NCI-H1092 treated with DMSO at 0.1 percent for 48 hours (cell line): ENCODE measurements at places on chromosomes 6 and 20.
A peak's percentile ranks its signal among the peaks of the same experiment; 100 is the strongest.

- no peak for DNase-seq
Observed at GRCh38 chr20:39631557-39631956, 669.4 kb downstream of the DHX35 start.

- no peak for DNase-seq
Observed at GRCh38 chr6:56930846-56931245, 24.1 kb upstream of the BEND6 start.

DNA sequence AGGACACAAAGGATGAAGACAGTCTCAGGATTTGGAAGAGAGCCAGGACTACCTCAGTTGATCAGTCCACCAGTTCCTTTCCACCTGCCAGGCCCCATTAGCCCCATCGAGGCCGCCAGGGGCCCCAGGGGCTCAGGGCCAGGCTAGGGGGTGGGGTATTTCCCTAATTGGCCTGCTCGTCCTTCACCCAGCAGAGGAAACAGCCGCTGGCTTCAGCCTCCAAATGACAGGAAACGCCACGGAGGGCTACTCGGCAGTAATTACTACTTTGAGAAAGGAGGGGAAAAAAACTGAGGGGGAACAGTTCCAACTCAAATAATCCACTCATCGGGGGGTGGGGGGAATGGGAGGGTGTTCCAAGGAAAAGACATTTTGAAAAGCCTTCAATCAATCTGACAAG, 42.7 kb downstream of the MAFB start:
- peak; percentile 89 for DNase-seq

DNA sequence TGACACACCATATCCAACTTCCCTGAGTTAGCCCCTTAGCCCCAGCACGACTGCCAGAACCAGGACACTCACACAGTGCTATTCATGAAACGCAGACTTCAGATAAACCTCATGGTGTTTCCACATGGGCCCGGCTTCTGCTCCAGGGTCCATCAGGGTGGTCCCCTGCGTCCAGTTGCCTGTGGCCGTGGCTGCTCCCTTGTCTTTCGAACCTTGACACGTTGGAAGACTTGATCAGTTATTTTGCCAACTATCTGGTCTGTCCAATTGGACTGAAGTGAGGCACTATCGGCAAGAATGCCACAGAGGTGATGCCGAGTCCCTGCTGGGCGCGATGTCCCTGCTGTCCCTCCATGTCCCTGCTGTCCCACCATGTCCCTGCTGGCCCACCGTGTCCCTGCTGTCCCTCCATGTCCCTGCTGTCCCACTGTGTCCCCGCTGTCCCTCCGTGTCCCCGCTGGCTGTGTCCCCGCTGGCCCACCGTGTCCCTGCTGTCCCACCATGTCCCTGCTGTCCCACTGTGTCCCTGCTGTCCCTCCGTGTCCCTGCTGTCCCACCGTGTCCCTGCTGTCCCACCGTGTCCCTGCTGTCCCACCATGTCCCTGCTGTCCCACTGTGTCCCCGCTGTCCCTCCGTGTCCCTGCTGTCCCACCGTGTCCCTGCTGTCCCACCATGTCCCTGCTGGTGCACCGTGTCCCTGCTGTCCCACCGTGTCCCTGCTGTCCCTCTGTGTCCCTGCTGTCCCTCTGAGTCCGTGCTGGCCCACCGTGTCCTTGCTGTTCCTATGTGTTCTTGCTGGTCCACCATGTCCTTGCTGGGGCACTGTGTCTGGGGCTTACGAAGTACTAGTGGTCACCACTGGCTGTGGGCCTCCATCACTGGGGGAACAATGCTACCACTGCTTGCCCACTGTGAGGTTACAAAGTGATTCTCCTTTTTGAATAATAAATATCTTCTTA, 251.4 kb downstream of the DLL1 start:
- DNase-seq = no peak

GRCh38 chr6:36754582-36755434, 57.2 kb downstream of the RAB44 start:
- DNase-seq = no peak

DNA sequence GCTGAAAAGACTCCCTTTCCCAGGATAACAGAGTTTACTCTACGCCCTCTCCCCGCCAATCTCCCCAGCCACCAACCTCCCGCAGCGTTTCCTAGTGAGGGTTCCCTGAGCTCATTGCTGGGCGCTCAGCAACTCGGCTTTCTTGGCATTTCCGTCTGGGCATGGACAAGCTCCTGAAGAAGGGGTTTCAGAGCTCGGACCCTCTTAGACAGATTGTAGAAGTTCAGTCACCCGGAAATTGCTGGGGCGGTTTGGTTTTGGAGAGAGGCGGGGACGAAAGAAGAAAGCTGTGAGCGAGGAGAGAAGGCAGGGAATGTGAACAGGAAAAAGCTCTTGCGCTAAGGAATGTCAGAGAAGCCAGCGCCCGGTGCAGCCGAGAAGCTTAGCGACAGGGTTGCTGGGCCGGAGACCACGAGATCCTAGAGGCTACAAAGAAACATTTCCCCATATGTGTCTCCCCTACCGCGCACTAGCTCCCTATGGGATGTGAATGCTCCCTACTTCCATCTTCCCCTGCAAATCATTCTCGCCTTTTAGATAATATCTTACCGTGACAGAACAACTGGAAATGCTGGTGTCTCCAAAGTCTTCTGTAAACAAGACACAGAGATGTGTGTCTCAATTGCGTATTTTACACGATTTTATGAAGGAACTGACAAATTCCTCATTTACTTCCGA, 15.8 kb downstream of the POM121L2 start:
- DNase-seq = no peak

- DNase-seq = no peak
Observed at GRCh38 chr6:35086282-35086632, 54.9 kb downstream of the TCP11 start.

- no peak for DNase-seq
Observed at GRCh38 chr20:32064667-32065066, 12.6 kb downstream of the HCK start.

DNA sequence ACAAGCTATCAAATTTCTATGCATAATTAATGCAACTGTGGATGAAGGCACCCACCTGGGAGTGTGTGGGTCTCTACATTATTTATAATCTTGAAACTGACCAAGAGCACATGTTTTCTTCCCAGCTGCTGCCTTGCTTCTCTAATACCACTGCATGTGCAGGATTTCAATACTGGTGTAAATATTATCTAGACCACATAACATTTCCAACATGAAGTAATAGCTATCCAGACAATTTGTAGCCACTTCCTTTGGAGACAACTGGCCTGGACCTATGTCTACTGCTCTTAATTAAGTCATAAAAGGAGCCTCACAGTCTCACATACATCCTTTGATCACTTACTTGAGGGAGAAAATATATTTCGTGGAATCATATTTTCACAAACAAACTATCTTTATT, 180.7 kb downstream of the HIVEP2 start:
- DNase-seq = no peak

- DNase-seq = no peak
Observed at GRCh38 chr6:9564021-9564420, 850.9 kb downstream of the TFAP2A start.

DNA sequence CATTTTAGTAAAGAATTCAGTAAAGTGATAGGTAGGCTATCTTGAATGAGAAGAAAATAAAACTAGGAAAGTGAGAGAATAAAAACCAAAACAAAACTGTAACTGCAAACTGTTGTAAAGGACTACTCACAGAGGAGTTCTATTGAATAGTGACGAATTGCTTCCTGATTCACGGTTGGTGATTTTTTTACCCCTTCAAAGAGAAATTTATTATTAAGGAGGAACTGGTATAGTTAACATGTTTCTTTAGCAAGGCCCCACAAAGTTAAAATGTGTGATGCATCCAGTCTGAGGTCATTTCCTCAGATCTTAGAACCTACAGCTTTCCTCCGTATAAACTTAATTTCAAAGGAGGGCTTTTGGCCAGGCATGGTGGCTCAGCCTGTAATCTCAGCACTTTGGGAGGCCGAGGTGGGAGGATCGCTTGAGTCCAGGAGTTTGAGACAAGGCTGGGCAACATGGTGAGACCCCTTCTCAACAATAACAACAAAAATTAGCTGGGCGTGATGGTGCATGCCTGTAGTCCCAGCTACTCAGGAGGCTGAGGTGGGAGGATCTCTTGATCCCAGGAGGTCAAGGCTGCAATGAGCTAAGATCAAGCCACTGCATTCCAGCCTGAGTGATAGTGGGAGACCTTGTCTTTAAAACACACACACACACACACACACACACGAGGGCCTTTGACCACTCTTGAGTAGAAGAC, 8.3 kb downstream of the PRDM1 start:
- DNase-seq = no peak

- no peak for DNase-seq
Observed at GRCh38 chr6:26299286-26300042, 65.5 kb upstream of the BTN3A2 start.

DNA sequence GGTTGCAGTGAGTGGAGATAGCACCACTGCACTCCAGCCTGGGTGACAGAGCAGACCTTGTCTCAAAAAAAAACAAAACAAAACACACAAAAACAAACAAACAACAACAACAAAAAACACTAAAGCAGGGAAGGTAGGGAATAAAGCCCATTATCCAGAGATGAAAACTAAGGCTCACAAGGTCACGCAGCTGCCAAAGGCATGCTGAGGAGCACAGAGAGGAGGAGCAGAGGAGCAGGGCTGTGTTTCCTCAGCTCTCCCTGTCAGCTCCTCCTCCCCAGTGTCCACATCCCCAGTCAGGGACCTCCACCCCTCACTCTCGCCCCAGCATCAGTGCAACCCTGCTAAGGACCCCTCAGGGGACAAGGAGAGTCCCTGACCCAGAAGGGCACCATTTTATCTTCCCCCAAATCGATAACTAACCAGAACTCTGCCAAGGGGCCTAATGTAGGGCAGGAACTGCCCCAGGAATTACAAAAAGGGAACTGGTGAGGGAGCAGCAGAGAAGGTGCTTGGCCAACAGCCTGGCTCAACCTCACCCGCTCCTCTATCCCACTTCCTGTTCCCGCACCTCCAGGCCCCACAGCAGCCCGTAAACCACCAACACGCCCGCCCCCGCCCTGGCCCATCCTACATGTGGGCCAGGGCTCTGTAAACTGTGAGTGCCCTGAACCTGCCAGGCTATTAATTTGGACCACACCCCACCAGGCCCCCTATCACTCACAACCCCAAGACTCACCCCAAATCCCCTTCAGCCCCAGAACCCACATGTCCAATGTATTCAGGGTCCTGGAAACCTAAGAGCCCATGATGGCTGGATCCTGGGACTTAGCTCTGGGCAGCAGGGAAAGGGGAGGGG, 9.0 kb downstream of the TEAD3 start:
- DNase-seq = no peak

- DNase-seq = no peak
Observed at GRCh38 chr6:8014947-8015346, 49.2 kb downstream of the BLOC1S5 start.

GRCh38 chr20:31515775-31516107, 1.5 kb downstream of the HM13 start:
- no peak for DNase-seq

- no peak for DNase-seq
Observed at GRCh38 chr6:119677384-119677783, 327.8 kb upstream of the MAN1A1 start.

- no peak for DNase-seq
Observed at GRCh38 chr6:75794351-75794846, 45.4 kb downstream of the MYO6 start.

DNA sequence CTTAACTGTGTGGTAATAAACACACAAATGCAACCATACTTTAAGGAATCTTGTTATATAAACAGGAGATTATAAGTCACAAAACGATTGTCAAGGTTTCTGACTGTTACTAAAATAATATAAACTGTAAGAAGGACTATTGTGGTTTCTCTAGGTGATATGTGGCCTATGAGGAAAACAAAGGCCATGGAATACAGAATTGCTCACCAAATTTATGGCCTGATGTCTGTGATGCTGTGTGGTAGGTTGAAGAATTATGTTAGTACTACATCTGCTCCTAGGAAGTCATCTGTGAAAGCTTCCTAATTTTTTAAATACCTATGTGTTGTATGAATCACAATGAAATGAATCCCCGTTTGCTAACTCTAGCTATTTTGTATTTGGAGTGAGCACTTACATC, 875.4 kb upstream of the MAP3K7 start:
- DNase-seq = no peak

DNA sequence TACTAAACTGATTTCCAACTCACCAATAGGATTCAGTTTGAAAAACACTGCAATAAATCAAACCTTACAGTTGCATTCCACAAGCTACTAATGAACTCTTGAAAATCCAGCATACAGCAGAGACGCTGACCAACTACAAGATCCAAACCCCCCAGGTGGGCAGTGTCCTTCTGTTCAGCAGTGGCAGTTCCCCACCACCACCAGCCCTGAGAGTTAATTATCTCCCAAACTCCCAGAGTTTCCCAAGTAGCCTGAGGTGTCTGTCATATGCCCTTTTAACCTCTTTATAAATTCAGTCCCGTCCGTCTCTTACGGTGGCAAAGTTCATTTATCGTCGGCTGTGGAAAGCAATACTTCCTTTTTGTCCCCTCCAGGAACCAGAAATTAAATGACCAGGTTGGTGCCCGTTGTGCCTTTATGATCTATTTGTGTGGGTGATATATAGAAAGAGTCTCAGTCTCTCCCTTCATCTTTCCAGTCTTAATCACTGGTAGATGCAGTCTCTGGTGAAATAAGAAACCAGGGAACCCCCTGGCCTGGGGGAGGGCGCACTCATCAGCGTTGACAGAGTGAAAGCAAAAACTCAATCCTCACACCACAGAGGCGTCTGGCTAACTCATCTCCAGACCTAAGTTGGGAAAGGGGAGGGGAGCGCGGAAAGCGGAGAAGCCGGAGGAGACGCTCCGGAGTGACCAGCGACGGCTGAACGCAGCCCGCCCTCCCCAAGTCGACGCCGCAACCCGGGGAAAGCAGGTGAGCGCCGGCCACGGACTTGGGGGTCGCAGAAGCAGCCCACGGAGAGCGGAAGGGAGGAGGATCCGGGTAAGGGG, 717 bp downstream of the MRPL14 start:
- peak; percentile 47 for DNase-seq

DNA sequence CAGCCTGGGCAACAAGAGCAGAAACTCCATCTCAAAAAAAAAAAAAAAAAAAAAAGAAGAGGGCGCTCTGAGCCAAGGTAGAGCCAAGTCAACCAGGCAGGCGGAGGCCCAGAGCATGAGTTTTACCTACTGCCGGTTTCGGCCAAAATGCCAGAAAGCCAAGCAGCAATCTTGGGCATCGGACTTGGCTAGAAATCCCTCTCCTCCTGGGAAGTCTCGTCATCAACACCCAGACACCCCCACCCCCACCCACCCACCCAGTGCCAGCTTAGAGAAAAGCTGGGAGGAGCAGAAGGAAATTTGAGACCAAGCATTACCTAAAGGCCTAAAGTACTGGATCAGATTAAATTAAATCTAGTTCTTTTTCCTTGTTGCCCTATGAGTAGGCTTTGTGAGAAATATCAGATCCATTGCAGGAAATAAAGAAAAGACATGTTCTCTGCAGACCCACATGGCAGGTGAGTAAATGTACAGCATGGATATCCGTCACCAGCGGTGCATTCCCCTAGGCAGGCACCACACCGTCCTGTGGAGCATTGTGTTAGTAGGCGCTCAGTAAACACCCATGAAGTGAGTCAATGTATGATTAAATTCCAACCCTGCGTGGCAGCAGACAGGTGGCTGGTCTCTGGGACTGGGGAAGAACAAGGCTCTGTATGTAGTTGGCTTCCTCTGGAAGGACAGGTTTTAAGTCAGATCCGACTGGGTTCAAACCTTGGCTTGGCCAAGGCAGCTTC, 21.0 kb downstream of the RIPOR3 start:
- no peak for DNase-seq

- DNase-seq = no peak
Observed at GRCh38 chr6:34543421-34543820, 12.7 kb downstream of the SPDEF start.
